ENCODE measurements at places on chromosomes 12 and 14. TPM values are rescaled to one million over a fixed set of nuclear protein-coding genes. Genes with fewer than 3 reads are reported as not detected.

DNA sequence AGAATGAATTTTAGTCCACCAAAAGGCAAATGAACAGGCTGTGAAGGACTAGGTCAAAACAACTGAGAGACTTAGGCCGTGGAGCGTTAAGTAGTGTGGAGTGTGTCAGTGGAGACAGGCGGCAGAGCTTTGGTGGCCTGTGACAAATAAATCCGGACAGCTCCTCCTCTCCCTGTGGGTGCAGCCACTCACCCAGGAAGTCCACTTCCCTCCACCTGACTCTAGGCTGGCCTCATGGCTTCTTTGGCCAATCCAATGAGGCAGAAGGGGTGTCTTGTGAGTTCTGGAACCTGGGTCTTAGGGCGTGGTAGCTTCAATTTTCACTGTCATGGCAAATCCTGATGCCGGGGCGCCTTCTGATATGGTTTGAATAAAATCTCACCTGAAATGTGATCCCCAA lies 180.9 kb upstream of the C14orf180 start:
- no peak overlapping the region for H3K4me3 ChIP-seq
- no peak overlapping the region for H3K27ac ChIP-seq
- H3K27me3 ChIP-seq: peaks cover 12% of the 10 kb centered on the region
- no peak for DNase-seq

DNA sequence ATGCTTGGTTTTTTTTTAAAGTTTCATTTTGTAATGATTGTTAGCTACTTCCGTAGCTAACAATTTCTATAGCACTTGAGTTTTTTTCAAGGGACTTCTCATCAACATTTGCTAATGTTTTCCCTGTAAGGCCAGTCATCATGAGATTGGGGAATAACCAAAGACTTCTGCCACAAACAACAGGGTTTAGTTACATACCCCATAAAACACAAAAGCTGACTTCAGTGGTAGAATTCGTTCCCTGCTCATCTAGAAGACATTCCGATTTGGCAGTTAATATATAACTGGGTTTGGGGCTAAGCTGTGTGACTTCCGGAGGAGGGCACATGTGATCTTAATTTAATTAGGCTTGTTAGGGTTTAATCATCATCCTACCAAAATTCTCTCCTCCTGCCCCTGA lies 22.9 kb downstream of the EGLN3 start:
- no peak overlapping the region for H3K27ac ChIP-seq
- no peaks in the 10 kb centered on the region for H3K4me1 ChIP-seq
- H3K4me3 ChIP-seq: no peak overlapping the region

DNA sequence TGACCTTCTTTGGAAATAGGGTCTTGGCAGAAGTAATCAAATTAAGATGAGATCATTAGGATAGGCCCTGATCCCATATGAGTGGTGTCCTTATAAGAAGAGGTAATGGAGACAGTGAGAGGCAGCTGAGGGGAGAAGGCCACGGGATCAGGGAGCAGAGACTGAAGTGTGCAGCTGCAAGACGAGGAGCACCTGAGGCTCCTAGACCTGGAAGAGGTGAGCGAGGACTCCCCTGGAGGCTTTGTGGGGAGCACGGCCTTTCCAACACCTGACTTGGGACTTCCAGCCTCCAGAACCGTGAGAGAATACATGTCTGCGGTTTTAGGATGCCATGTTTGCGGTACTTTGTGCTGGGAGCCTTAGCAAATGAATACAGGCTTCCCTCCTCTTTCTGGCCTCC lies 37.5 kb downstream of the LRTM2 start:
- H3K36me3 ChIP-seq: no peaks in the 10 kb centered on the region
- H3K4me3 ChIP-seq: no peak overlapping the region
- no peak for DNase-seq

DNA sequence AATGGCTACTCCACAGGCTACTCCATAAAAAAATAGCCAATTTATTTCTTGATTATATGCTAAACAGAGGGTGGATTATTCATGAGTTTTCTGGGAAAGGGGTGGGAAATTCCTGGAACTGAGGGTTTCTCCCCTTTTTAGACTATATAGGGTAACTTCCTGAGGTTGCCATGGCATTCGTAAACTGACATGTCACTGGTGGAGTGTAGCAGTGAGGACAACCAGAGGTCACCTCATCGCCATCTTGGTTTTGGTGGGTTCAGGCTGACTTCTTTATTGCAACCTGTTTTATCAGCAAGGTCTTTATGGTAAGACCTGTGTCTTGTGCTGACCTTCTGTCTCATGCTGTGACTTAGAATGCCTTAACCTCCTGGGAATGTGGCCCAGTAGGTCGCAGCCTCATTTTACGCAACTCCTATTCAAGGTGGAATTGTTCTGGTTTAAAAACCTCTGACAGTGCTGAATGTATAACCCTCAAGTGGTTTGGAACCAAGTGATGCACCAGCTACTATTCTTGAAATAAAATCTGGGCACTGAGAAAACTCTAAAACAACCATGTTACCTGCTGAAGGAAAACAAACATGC lies 27.7 kb downstream of the C12orf56 start:
- DNase-seq: no peak
- no peaks in the 10 kb centered on the region for H3K27me3 ChIP-seq
- no peaks in the 10 kb centered on the region for H3K4me1 ChIP-seq
- no peaks in the 10 kb centered on the region for H3K36me3 ChIP-seq
- no peak overlapping the region for H3K4me3 ChIP-seq

Gene PPM1H
- total RNA-seq: 15.4 TPM

GRCh38 chr12:64088431-64089349 lies 133.4 kb downstream of the KICS2 start:
- H3K4me1 ChIP-seq: no peaks in the 10 kb centered on the region
- no peak for DNase-seq
- H3K27me3 ChIP-seq: no peaks in the 10 kb centered on the region
- H3K36me3 ChIP-seq: no peaks in the 10 kb centered on the region

DNA sequence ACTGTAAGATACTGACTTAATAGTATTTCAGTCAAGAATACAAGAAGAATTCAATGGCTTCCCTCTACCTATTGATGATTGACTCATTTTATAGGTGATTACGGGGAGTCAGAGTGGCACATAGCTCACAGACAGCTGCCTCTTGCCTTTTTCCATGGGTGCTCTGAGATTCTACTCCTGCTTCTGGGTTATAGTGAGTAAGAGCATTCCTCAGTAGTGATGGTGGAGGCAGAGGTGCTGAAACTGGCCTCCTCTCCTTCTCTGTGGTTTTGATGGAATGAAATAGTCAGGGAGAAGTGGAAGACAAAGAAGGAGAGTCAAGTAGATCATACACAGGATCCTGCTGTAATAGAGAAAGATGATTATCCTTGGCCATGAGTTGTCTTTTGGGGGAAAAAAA lies 438.2 kb upstream of the FAR2 start:
- H3K4me1 ChIP-seq: no peaks in the 10 kb centered on the region
- no peak overlapping the region for H3K27ac ChIP-seq
- DNase-seq: no peak
- H3K36me3 ChIP-seq: no peaks in the 10 kb centered on the region
- H3K27me3 ChIP-seq: no peaks in the 10 kb centered on the region
- H3K4me3 ChIP-seq: no peak overlapping the region

DNA sequence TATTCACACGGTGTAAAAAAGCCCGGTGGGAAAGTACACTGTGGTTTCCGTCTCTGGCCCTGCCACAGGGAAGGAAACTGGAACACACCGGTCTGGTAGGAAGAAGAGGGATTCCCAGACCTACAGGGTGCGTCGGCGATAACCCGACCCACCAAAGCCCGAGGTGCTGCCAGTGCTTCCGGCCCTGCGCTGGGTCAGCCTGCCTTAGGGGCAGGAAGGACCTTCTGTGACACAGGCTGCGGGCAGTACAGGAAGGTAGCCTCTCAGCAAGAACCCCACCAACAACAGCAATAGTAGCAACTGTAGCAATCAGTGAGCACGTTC lies 169.5 kb upstream of the FKBP4 start:
- no peaks in the 10 kb centered on the region for H3K27me3 ChIP-seq
- H3K27ac ChIP-seq: peak overlapping the region; percentile 70
- H3K4me3 ChIP-seq: no peak overlapping the region
- peaks cover 5% of the 10 kb centered on the region for H3K4me1 ChIP-seq

Gene PTPRB
- 36.1 TPM for total RNA-seq

Gene OR6C1
- not detected for total RNA-seq

DNA sequence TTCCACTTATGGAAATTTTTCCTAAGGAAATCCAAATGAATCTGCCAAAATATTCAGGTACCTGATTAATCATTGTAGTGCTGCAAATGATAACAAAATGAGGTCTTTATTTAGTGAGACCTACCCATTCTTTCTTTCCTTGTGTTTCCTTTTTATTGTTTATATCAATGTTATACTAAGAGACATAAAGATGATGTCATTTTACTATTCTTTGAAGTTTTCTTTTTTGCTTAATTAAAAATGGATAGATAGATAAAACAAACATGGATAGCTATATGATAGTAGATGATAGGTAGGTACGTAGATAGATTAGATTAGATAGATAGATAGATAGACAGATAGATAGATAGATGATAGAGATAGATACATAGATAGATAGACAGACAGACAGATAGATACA lies 669.5 kb upstream of the TBX3 start:
- H3K27ac ChIP-seq: peak overlapping the region; percentile 87
- no peak for DNase-seq
- H3K36me3 ChIP-seq: no peaks in the 10 kb centered on the region
- H3K4me3 ChIP-seq: no peak overlapping the region
- no peaks in the 10 kb centered on the region for H3K27me3 ChIP-seq
- peaks cover 3% of the 10 kb centered on the region for H3K4me1 ChIP-seq

Gene MYF6
- total RNA-seq: not detected

Gene NRIP2
- total RNA-seq: 1.6 TPM

DNA sequence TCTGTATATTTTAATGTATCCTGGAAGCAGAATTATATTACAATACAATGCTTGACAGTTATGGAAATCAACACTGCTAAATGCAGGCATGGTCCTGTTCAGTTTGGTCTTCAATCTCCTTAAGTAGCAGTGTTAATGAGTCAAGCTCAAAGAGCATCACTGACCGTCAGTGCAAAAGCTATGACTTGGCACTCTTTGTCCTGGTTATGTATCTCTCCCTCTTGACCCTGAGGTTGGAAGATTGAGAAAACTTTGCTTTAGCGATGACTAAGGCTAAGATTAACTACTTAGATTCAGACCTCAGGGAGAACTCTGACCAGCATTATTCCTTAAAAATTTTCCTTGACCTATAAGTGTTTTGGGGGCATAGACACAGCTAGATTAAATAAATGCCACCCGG lies 10.9 kb downstream of the CLEC7A start:
- H3K27me3 ChIP-seq: no peaks in the 10 kb centered on the region
- DNase-seq: no peak
- H3K27ac ChIP-seq: no peak overlapping the region
- no peaks in the 10 kb centered on the region for H3K4me1 ChIP-seq

Gene FAM90A1
- total RNA-seq: not detected

DNA sequence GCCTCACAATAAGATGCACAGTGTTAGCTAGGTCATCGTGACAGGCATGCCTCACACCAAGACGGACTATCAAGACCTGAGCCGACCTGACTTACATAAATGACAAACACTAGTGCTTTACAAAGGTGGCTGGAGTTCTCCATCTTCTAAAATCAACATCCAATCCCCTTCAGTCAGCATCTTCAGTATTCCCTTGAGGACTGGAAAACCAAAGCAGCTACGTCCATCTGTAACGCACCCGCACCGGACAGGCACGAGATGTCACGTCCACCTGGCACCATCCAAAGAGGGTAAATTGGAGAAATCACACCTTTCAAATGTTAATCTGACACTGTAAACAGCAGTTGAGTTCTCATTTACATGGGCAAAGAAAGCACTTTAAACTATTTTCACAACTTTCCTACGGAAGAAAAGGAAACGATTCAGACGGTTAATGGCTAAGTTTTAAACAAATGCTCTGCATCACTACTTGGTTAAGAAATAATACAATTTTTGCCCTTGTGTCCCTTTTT lies 130.2 kb downstream of the PRICKLE1 start:
- DNase-seq: no peak
- H3K4me3 ChIP-seq: no peak overlapping the region
- no peaks in the 10 kb centered on the region for H3K4me1 ChIP-seq
- H3K36me3 ChIP-seq: no peaks in the 10 kb centered on the region
- H3K27me3 ChIP-seq: no peaks in the 10 kb centered on the region
- no peak overlapping the region for H3K27ac ChIP-seq
